ENCODE measurements at places on chromosomes 1 and 21. TPM values are rescaled to one million over a fixed set of nuclear protein-coding genes. Genes with fewer than 3 reads are reported as not detected.

The VAV3 gene
- total RNA-seq, result 1.2 TPM

The C4BPA gene
- not detected for total RNA-seq

The TSACC gene
- total RNA-seq, result 0.87 TPM

The RO60 gene
- 41.8 TPM for total RNA-seq

The CA14 gene
- total RNA-seq, result not detected

The OR2L5 gene
- not detected for total RNA-seq

The STK40 gene
- 218 TPM for total RNA-seq

- no peak for DNase-seq
These were observed 78.8 kb upstream of the WDR26 start for GRCh38 chr1:224513383-224513782.

GRCh38 chr1:80113168-80114038 is 1106.9 kb upstream of the ADGRL4 start:
- DNase-seq, result no peak

DNA sequence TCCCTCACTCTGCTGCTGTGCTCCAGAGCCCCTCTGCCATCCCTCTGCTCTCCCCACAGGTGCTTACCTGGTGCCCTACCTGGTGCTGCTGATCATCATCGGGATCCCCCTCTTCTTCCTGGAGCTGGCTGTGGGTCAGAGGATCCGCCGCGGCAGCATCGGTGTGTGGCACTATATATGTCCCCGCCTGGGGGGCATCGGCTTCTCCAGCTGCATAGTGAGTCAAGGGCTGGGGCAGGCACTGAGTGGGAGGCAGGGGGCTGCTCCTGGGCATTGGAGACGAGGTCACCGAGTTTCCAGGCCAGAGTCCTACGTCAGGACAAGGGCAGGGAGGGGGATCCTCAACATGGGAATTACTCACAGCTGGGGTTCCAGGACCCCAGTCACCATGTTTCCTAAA is 21.7 kb downstream of the SLC6A17 start:
- no peak for DNase-seq

DNA sequence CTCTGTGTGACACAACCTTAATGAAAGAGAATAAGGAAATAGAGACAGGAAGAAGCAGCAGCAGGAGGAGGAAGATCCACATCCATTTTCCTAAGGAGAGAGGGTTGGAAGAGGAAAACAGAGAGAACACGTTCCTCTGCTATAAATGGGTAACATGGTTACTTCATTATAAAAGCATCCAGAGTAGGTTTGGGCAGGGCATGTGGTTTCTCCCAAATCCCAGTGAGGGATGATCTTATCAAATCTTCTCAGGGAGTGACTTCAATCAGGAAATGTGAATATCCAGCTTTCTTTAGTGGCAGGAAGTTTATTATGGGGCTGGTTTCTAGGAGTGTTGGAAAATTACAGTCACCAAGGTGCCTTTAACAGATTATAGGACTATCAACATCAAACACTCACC is 11.1 kb downstream of the CYP2J2 start:
- DNase-seq, result no peak

DNA sequence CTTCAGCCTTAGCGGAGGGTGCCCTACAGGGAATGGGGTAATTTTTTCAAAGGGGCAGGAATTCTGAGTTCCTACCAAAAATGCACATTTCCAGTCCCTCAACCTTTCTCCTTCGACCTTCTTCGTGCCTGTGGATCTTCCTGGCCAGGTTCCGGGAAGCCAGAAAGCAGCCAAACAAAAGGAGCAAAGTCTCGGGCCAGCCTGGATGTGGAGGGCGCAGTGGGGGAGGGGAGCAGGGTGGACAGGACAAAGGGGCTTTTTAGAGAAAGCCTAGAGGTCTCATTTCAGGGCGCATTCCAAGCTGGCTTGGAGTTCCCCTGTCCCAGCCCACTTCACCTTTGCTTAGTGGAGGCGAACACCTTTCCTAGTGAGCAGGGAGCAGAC is 2.9 kb upstream of the INAVA start:
- DNase-seq, result no peak

GRCh38 chr1:156618853-156619581 is at the start of gene HAPLN2:
TSS of gene HAPLN2 (plus strand) at chr1:156619415. CDS start at chr1:156623491, 4,076 bp downstream.
- no peak for DNase-seq

- no peak for DNase-seq
These were observed 120.6 kb downstream of the NAV1 start for GRCh38 chr1:201659572-201659971.

DNA sequence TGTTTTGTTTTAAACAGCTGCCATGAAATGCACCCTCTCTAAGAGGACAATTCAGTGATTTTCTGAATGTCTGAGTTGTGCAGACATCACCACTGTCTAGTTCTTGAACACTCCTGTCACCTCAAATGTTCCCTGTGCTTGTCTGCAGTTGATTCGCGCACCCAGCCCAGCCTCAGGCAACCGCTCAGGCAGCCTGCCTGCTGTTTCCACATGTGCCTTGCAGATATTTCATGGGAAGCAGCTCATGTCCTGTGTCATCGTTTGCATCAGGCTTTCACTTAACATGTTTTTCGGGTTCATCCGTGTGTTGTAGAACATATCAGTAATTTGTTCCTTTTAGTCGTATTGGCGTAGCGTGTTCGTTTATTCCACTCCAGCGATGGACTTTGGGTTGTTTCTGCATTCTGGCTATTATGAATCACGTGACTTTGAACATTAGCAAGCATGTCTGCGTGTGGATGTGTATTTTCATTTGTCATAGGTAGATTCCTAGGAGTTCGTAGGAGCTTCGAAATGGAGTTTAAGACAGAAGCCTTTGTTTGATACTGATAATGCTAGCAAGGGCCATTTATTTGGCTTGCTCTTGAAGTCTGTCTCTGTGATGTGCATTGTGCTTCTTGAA is 12.1 kb downstream of the ADARB1 start:
- no peak for DNase-seq

- DNase-seq, result no peak
These were observed 384.6 kb downstream of the RRAGC start for GRCh38 chr1:38474738-38475623.

DNA sequence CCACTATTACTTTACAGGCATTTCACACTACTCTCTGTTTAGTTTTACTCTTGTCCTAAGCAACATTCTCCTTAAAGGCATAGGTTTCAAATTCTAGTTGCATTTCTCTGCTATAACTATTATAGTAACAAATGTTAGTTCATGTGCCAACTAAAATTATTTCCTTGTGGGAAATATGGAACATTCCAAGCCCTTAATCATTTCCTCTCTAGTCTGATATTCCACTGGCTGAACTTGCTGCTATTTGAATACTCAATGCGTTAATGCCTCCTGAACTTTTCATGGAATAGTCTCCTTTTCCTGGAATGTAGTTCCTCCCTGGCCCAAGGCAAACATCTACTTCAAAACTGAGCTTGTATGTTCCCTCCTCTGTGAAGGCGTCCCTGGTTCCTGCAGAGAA is 19.3 kb upstream of the TBX19 start:
- DNase-seq, result no peak

DNA sequence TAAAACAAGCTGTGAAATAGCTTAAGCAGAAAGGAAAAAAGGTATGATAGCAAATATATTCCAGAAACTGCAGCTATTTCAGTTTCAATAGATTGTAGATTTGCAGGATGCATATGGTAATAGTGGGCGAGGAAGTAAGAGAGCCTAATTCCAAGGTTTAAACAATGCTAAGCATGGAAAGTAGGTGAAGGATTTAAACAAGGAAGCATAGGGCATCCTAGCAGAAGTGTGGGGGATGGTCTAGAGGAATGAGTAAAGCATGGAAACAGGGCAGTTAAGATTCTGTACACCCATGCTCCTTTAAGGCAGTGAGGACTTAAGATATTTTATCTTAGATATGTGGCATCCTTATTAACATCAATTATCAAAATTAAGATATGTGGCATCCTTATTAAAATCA is 2.6 kb downstream of the IVNS1ABP start:
- DNase-seq, result no peak

GRCh38 chr1:221157026-221157761 is 278.0 kb downstream of the HLX start:
- no peak for DNase-seq

- no peak for DNase-seq
These were observed 20.1 kb downstream of the CFHR5 start for GRCh38 chr1:196997423-196997822.

- no peak for DNase-seq
These were observed 520.4 kb upstream of the B3GALT2 start for GRCh38 chr1:193706766-193707165.

DNA sequence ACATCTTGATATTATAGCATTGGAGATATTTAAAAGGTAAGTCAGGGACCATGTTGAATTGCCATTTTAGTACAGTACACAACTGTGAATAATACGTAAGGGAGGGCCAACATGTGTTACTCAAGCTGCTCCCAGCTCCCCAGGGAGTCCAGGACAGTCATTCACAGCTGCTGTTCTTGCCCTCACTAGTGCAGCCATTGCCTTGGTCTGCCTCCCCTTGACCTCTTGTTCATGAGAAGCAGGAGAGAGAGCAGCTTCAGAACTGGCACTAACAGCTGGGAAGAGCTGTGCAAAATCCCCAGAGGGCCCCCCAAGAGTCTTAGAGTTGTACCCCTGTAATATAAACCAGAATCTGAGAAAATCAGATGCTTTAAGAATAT is 16.4 kb downstream of the TCEANC2 start:
- no peak for DNase-seq

- DNase-seq, result no peak
These were observed 149.2 kb downstream of the PSMG1 start for GRCh38 chr21:39033878-39034589.

DNA sequence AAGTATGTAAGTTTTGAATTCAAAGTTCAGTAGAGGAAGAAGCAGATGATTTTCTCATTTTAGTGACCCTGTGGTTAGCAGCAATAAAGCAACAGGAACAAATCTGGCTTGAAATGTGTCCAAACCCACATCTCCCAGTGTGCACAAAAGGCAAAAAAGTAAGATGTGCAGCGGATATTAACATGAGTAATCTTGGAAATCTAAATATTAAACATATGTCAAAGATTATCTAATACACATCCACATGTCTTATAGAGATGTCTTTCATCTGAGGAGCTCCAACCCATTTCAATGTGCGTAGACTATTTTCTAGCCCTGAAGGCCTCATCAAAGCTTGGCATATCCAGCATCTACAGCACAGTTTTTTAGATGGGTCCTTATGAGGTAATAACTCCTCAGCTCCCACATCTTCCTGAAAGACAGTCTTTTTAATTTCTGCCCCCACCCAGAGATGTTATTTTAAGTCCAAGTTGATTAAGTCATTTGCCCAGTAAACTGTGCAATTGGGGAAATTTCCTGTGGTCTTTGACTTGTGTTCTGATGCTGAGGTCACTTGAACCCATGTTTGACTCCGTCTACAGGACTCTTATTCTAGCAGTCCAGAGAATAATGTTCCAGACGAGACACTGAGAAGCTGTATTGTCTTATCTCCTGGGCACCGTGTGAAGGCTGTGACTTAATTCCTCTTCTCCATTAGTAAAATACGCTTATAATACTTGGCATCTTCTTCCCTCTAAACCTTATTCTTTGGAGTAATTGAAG is 73.7 kb downstream of the LMO4 start:
- no peak for DNase-seq

DNA sequence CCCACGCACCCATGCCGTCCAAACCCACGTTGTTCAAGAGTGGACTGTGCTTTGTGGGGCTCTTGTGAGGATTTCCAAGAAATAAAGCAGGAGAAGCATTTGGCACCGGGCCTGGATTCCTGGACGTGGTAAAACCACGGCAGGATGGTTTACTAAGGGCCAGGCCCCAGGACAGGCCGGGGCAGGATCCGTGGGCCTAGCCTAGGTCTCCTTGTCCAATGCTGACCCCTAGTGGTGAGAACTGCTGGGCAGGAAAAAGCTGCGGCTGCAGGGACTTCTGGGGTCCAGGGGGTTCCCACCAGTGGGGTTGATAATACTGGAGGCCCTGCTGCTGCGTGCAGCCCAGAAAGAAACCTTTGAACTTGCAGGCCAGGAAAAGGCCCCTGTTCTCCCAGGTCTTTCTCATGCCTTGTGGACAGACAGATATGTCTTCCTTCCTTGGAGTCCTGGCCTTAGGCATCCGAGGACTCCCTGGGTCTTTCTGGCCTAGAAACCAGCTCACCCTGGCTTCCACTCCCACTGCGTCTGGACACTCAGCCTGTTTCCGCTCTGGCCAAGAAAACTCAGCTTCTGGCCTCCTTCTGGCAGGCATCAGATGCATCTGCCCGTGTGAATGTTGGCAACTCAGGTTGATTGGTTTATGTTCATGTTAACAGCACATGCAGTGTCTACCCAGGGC is 106.9 kb upstream of the TMEM51 start:
- peak; percentile 75 for DNase-seq

GRCh38 chr1:17742583-17742982 is 12.6 kb upstream of the ACTL8 start:
- no peak for DNase-seq

DNA sequence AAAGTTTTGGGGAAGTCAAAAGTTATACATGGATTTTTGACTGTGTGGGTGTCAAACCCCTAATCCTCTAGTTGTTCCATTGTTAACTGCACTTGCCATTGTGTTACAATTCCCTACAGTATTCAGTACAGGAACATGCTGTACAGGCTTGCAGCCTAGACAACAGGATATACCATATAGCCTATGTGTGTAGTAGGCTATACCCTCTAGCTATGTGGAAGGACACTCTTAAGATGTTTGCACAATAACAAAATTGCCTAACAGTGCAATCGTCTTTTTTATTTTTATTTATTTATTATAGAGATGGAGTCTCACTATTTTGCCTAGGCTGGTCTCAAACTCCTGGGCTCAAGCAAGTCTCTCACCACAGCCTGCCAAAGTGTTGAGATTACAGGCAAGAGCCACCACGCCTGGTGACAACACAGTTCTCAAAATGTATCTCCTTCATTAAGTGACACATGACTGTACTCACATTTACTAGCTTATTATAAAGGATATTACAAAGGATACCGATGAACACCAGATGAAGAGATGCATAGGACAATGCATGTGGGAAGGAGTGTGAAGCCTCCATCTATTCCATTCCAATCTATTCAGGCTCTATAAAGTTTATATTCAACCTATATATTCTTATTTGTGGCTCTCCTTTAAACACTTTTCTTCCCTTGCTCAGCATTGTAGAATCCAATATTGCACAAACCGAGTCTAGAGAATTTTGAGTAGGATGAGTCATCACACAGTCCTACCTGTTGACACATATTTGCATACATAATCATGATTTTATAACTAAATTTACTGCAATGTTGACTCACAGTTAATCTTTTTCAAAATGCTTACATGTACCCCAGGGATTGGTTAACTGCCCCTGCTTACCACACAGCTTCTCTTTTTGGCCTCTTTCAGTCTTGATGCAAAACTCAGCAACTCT is 28.4 kb upstream of the CEP350 start:
- no peak for DNase-seq

DNA sequence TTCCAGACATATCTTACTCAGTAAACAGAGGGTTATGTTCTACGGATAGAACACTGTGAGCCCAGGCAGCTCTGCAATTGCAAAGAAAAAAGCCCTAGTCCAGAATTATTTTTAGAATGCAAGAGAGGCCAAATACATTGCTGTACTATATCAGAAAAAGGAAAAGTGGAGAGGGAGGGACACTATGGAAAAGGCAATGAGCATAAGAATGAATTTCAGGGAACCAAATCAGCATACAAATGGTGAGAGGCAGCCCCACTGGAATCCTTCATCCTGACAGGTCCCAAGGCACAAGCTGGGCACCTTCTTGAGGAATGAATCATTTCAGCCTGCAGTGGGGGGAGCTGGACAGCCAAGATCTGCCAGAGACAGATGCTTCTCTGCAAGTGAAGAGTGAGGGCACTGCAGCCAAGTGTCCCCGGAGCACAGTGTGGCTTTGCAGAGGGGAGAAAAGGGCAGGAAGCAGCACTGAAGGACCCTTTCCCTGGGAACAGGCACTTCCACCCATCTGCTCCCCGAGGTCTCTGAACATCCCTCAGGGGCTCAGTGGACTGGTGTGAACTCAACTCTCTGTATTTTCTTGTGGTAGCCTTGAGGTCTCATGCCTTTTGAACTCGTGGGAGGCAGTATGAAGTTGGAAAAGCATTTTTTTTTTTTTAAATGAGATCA is 115.6 kb downstream of the XCL2 start:
- DNase-seq, result peak; percentile 31

Measured in psoas muscle (tissue), 8 donors.